Fibroblast of pulmonary artery (primary cell): ENCODE measurements at places on chromosomes 7 and 10.

- no peak for DNase-seq
Measured at GRCh38 chr7:2761131-2761624, 73.2 kb downstream of the AMZ1 start.

DNA sequence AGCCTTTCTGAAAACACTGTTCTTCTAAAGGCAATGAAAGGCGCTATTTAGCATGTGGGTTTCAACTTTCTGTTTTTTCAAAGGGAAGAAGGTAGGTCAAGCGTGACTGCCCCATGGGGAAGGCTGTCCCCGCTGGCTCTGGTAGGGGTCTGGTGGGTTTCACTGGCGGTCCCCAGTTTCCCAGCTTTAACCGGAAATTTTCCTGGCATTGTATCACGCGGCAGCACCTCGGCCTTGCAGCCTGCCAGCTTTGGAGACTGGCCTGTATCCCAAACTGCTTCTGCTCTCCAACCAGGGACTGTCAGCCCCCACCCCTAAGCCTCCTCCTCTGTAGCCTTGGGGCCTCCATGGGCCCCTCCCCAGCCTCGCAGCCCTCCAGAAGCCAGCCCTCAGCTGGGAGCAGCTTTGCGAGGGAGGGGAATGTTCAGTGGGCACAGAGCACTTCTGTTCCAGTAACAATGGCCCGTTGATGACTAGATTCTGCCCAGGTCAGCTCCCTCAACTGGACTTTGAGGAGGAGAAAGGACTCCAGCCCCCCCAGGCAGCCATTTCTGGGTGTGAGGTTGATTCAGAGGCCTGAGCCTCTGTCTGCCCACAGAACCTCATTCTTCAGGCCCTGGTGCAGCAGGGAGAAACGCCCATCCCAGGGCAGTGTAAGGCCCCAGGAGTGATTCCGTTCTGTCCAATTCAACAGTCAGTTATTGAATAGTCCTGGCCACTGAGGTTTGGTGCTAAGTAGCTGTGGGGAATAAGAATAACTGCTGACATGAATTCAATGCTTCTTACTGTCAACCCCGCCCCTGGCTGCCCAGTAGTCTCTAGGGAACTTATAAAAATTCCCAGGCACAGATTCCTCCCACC is 17.1 kb downstream of the CHST3 start:
- DNase-seq: peak; percentile 36

- DNase-seq: no peak
Measured at GRCh38 chr7:1977876-1978441, 254.8 kb downstream of the MAD1L1 start.

- no peak for DNase-seq
Measured at GRCh38 chr10:22560096-22560912, 154.1 kb downstream of the PIP4K2A start.

DNA sequence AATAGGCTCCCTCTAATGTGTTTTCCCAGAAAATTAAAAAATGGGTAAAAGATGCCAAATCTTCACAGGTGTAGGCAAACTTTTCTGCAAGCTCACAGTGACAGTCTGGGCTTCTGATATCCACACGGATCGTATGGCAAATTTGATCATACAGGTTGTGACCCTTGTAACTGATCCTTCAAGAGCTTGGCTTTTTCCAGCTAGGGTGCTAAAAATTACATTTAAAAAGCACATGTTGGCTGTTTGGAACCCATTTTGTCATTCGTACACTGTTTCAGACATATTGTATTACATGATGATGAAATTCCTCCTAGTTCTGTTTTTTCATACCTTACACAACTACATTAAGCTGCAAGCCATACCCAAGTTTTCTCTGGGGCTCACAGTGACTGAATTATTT is 138.7 kb downstream of the GFRA1 start:
- no peak for DNase-seq

GRCh38 chr7:26944501-26945358 is 80.3 kb upstream of the SKAP2 start:
- DNase-seq: no peak

DNA sequence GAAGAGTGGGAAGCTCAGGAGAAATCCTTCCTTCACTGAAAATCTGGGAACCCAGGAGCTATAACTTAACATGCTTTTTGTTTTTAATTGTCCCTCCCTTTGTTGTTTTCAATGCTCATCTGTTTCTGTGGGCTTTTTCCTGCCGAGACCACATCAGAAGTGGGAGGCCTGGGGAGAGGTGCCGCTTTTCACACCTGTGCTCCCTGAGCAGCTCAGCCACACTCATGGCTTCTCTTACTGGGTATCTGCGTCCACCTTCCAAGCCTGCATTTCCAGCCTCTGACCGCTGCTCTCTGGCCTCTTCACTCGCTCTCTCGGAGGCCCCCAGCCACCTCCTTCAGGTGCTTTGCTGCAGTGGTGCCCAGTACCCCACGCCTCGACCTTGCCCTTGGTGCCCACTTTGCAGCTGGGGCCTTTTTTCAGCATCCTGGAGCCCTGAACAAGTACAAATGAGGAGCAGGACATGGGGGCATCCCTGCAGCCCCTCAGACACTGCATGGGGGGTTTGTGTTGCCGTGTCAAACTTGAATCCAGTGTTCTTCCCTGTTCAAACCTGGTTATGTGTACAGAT is 9.9 kb downstream of the C7orf57 start:
- DNase-seq: no peak

DNA sequence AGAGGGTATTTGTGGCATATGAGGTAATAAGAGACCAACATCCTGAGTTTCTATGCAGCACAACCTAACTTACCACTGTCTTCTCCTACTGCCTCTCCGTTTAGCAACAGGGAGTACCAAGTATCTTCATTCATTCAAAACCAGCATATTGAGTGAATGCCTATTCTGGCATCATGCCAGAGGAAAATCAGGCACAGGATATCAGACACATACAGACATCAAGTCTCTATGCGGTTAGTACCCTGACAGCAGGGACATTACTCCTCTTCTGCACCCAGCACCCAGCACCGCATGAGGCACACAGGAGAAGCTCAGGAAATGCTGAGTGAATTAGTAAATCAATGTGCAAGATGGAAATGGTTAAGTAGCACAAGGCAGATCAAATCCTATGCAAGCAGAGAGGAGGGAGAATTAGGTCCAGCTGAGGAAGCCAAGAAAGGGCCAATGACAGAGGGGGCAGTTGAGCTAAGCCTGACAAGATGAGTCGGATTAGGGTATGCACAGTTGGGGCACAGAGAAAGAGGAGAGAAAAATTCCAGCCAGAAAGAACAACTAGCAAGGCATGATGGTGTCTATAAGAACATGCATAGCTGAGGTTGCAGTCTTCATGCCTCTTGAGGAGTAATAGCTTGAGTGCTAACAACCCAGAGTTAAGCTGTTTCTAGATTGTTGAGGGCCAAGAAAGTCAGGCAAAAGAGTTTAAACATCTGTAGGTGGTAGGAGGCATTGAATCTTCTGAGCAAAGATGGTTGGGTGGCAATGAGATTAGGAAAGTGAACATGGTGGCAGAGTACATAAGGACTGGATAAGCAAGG is 146.0 kb downstream of the PLXNA4 start:
- peak; percentile 31 for DNase-seq

- DNase-seq: no peak
Measured at GRCh38 chr7:115679423-115679822, 351.1 kb downstream of the TFEC start.

DNA sequence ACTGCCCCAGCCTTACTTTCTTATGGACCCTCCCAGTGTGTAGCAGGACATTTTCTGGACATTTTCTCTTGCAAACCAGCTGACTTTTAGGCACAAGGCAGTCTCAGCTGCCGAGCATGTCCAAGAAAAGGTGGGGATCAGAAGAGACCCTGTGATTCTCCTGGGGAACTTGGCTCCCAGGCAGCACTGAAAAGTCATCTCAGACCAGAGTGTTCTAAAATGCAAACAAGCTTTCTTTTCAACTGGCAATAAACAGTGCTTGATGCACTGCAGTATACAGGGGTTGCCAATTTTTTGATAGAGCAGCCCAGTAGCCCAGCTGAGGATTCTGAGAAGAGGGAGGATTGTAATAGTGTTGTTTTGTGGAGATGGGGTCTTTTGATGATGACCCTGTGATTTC is 168.0 kb upstream of the PHYHIPL start:
- DNase-seq: no peak

DNA sequence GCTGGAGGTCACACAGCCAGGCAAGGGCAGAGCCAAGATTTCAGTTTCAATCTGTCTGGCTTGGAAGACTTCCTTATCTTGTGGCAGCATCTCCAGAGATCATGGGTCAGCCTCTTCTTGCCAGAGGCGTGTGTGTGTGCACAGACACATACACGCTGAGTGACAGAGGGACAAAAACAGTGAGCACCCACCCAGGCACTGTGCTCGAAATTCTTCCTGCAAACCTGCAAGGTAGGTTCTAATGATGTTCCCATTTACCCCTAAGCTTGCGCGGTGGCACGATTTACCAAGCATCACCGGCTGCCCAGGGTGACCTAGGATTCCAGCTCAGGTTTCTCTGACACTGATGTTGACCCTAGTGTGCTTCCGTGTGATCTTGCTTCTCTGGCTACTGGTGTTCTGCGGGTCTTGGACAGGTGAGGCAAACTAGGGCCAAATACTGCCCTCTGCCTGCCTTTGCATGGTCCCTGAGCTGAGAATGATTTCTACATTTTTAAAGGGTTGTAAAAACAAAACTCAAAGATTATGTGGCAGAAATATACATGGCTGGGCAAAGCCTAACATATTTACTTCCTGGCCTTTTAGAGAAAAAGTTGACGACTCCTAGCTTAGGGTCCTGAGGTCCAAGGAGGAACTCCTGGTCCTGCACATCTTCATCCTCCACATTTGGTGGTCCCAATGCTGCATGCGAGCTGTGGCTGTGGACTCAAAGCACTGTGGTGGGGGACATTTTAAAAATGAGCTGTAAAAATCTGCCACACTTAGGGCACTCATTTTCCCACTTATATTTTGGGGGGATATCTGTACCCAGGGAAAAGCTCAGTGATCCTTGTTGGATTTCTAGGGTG is 268.5 kb downstream of the RPS24 start:
- no peak for DNase-seq

DNA sequence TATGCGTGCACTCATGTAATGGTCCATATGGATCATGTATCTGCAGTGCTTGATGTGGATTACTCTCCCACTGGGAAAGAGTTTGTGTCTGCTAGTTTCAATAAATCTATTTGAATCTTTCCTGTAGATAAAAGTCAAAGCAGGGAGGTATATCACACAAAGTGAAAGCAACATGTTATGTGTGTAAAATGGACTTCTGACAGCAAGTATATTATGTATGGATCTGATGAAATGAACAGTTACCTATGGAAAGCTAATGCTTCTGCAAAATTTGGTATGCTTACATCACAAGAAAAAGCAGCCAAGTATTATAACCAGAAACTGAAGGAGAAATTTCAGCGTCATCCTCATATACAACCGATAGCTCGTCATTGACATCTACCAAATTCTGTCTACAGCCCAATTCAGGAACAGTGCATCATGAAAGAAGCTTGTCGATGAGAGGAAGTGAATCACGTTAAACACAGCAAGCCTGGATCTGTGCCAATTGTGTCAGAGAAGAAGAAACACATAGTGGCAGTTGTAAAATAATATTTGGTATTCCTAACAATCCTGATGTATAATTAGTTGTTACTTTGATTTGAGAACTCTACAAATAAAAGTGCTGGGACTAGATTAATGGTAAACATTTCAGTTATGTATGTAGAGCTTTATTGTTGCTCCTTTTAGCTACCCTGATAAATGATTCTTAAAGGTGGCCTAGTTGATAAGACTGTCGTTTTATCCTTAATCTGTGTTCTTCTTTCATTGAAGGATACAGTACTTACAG is 14.2 kb upstream of the SYPL1 start:
- peak; percentile 78 for DNase-seq

DNA sequence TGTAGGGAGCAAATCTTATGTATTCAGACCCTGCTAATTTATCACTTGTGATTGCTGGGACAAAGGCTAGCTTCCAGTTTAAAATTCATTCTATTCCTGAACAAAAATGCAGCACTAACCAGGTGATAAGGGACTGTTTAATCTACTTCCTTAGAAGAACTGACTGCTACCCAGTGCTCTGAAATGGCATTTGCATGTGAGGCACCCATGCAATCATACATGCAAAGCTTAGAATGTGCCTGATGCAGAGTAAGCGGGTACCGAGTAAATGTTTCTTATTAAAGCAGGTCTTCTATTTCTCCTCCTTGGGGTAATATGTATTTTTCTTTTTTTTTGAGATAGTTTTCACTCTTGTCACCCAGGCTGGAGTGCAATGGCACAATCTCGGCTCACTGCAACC is 54.5 kb downstream of the NEURL1 start:
- no peak for DNase-seq

DNA sequence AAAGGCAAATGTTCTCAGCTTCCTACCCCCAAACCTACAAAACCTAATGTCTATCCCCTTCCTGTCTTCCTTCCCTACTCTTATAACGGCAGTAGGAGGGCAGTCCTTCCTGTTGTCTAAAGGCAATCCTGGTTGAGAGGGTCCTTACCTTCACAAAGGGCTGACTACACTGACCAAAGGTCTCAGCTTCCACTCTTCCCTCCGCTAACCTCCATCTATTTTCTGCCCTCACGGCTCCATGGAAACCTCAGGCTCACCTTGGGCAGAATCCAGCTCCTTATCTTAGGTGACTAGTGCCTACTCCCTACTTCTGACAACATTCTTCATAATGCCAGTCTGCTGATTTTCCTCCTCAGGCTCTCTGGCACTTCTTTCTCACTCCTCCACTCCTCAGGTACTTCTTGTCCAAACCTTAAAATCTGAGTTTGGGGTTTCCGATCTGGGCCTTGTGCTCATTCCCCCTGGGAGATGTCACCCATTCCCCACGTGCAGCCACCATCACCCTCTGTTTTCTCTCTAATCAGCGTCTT is 542 bp downstream of the FBXL13 start:
- no peak for DNase-seq
